Common myeloid progenitor, CD34-positive (primary cell): ENCODE measurements at places on chromosomes 2 and 18.
A peak's percentile ranks its signal among the peaks of the same experiment; 100 is the strongest.

DNA sequence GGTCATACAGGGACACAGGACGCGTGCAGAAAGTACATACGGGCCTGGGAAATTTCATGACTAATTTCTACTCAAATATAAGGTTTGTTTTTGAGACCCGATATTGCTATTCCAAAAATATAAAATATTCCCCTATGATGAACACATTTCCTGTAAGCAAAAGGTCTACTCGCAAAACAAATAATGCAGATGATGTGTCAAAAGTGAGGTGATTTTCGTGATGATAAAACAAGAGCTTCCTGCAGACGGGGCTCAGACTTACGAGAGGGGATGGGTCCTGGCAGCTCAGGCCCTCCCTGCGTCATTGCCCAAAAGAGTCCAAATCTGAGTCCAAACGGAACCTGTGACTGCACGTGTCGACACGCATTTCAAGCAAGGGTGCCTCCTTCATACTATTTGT lies 62.7 kb downstream of the MBP start:
- no peak for DNase-seq

- DNase-seq: no peak
These were observed 195.0 kb downstream of the CCDC102B start for GRCh38 chr18:68992719-68993482.

- DNase-seq: no peak
These were observed 63.2 kb downstream of the PRKCE start for GRCh38 chr2:45714679-45715078.

GRCh38 chr18:55479656-55480420 lies 108.2 kb downstream of the TCF4 start:
- no peak for DNase-seq

DNA sequence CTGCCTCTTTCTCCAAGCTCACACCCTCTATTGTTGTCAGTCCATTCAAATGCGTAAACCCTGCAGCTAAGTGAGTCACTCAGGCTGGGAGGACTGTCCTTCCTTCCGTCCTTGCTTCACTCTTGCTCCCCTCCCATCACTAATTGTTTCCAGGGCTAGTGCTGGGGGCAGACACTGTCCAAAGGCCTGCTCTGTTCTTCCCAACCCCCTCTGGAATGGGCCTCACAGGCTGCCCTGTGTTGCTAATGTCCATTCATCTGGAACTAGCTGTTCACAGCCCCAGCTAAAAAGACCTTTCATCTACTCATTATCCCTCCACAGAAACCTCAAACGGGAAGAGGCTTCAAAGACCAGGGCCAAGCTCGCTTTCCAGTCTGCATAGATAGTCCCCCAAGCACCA lies 31.9 kb upstream of the NRP2 start:
- no peak for DNase-seq

DNA sequence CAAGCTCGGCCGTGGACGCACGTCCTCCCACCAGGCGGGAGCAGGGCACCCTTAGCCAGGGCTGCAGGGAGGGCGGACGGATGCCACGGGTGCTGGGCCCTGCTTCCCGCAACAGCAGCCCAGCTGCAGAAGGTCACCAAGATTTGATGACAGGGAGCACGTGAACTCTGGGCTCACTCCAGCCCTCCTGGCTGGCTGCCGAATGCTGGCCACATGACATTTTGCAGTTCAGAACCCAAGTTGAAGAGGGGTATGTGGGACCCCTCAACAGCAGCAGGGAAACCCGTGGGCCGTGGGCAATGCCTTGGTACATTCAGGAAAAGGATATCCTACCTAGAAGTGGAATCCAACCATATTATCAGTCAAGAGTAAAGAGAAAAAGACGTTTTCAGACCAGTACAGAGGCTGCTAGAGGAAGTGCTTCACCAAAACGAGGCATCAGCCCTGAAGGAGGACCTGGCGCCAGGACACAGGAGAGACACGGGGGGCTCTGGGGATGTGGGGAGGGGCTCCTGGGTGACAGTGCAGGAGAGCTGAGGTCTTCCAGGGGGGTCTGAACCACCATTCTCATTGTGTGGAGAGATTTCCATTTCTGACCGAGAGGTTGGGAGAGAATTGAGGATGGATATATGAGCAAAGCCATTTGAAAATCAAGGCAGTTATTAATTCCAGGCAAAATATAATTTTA lies 107.4 kb upstream of the CTDP1 start:
- DNase-seq: no peak

DNA sequence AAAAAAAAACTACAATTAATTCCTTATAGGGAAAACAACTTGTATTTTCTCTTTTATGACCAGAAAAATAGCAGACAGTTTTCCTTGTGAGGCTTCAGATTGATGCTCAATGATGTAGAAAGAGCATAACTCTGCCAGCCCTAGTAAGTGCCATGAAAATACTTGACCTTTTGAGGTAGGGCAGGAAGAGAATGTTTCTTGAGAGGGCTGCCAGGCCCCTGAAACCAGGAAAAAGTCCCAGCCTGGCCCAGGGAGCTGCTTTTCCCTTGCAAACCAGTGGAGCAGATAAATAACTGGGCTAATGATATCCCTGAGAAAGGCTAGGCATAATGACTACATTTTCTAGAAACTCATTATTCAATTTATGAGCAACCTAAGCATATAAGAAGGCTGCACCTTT lies 126.8 kb downstream of the SLC8A1 start:
- DNase-seq: no peak

- no peak for DNase-seq
These were observed 21.3 kb downstream of the NCAPH start for GRCh38 chr2:96356889-96357288.

GRCh38 chr18:79411614-79412526 lies 16.1 kb downstream of the NFATC1 start:
- no peak for DNase-seq

DNA sequence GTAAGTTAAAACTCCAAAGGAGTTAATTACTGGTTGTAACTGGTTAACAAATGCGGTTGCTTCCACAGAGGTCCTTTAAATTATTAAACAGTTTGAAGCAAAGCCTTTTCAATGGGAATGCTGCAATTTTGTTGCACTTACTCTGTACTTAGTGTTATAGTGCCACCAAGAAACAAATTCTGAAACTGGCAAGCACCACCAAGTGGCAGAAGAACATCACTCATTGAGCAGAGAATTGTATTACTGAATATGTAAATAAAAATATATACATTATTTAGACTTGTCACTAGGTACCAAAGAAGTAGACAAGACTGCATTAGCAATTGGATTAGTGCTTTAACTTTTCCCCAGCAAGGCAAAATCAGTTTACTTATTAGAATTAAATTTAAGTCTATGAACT lies 2.6 kb upstream of the TMEFF2 start:
- peak; percentile 26 for DNase-seq

DNA sequence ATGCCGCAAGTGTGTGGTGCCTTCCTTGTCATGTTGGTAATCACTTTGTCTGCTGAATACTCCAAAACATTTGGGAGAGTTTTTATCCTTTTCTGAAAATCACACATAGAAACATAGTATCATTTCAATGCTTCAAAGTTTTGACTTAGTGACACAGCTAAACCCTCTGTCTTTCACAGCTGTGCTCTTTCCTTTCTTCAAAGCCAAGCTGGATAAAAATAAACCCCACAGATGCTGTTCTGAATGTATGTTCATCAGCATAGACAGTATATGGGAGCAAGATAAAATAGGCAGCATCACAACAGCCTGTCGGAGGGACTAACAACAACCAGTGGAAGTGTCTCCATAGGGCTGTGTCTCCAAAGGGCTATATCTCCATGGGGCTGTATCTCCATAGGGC lies 331.3 kb upstream of the DCC start:
- no peak for DNase-seq

- peak; percentile 70 for DNase-seq
These were observed 3.4 kb downstream of the OTX1 start for GRCh38 chr2:63053889-63054602.

GRCh38 chr2:73503992-73504570 lies 118.4 kb downstream of the ALMS1 start:
- peak; percentile 21 for DNase-seq

DNA sequence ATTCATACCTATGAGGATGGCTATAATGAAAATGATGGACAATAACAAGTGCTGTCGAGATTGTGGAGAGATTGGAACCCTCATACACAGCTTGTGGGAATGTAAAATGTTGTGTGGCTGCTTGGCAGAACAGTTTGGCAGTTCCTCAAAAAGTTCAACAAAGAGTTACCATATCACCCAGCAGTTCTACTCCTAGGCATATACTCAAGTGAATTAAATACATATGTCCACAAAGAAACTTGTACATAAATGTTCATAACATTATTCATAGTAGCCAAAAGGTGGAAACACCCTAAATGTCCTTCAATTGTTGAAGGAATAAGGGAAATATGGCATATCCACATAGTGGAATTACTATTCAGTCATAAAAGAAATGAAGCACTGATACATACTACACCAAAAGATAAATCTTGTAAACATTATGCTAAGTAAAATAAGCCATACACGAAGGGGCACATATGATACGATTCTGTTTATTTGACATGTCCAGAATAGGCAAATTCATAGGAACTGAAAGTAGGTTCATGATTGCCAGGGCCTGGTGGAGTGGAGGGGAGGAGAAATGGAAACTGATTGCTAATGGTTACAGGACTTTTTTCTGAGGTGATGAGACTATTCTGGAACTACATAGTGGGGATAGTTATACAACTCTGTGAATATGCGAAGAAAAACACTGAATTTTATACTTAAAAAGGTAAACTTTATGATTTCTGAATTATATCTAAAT lies 92.1 kb downstream of the ADAM23 start:
- no peak for DNase-seq

GRCh38 chr2:98137196-98137595 lies 50.2 kb downstream of the VWA3B start:
- DNase-seq: no peak

DNA sequence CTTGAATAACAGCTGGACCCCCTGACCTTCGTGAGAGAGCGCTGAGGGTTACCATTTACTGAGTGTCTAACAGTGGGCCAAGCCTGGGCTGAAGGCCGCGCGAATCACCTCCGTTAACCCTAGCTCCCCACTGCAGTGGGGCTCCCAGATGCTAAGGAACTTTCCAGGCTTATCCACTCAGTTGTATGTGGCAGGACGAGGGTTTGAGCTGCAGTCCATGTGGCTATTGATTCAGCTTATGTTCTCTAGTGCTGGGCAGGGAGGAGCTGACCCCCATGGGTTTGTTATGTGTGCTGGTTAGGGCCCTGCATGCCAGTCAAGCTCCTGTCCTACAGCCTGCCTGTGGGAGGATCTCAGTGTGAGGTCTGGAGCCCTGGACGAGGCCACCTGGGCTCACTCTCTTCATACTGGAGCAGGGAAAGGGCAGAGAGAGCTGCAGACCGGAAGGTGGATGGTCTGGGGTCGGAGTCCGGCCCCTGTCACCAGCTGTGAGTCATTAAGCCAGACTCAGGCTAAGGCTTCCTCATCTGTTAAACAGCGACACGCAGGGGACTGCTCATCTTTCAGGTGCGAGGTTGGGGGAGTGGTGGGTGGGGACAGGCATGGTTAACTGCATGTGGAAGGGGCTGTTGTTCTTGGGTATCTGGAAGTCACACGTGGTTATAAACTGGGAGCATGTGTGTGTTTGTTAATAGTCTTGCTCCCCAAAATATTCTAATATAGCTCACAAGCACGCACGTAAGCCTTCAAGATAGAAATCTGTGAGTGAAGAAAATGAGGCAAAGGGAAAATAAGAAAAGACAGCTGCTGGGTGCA lies 6.6 kb downstream of the PSD4 start:
- DNase-seq: no peak

- no peak for DNase-seq
These were observed 78.4 kb downstream of the LIMS1 start for GRCh38 chr2:108612514-108613183.

- no peak for DNase-seq
These were observed 40.3 kb downstream of the FHOD3 start for GRCh38 chr18:36337679-36338402.

- no peak for DNase-seq
These were observed 1.3 kb upstream of the RAX start for GRCh38 chr18:59274533-59274928.

- peak; percentile 70 for DNase-seq
These were observed 69.8 kb downstream of the BABAM2 start for GRCh38 chr2:27960237-27960912.

GRCh38 chr2:110650346-110650745 lies 27.5 kb downstream of the BUB1 start:
- no peak for DNase-seq

DNA sequence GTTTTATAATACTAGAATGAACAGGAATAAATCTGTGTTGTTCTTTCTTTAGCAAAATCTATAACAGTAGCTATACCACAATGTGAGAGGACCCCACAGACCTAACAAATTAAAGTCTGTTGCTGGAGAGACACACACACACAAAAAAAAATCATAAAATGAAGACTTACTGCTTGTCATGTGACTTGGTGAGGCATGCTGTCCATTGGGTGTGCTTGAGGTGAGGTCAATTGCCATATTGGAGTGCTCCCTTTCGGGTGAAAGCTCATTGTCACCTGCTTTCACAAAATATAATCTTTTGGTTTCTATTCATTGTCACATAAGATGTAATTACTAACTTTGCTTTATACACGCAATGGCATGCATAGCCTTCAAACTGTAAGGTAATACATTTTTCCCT lies 3.9 kb downstream of the IKZF2 start:
- DNase-seq: no peak

GRCh38 chr2:199757233-199757870 lies 93.6 kb downstream of the FTCDNL1 start:
- DNase-seq: no peak

DNA sequence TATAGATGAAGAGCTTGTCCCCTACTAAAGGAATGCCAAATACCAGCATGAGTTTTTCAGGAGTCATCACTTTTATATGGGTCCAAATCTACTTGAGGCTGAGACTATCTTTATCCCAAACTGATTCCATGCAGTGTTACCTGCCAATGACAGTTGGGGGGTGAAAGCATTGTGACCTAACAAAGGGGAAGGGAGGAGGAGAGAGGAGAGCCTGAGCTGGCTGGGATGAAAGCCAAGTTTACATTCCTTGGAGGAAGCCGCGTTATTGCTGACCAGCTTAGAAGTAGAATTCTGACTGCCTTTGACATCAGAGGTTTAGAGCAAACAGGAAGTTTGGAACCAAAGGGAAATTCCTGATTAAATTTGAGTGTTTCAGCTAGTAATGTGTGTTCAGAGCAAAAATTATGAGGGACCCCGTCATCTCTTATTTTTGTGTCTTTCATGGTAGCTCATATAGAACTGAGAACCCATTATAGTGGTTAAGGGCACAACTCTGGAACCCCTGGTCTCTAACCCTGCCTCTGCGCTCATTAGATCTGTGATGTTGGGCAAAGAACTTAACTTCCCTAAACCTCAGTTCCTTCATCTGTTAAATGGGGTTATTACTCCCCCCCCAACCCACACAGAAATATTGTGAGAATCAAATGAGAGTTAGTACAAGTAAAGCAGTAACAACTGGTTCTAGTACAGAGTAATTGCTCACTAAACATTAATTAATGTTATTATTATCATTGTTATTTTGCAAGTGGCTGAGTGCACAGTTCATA lies 199.3 kb upstream of the EPAS1 start:
- DNase-seq: peak; percentile 48

DNA sequence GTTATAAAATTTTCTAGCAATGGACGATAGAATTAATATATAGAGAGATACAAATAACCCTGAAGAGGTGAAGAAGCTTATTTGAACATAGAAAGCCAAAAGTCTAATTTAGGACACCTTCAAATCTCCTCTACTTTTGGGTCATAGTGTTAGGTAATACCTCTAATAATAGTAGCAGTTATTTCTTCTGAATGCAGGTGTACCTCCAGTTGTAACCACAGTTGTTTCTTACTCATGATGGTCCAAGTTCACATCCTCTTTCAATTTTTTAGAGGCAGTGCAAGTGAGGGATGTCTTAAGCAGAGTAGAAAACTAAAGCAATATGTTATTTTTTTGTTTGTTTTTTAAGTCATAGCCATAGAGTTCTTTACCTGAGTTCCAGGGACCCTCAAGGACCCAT lies 429.5 kb downstream of the CCDC85A start:
- DNase-seq: no peak
